ENCODE measurements at places on chromosomes 3 and 15.

DNA sequence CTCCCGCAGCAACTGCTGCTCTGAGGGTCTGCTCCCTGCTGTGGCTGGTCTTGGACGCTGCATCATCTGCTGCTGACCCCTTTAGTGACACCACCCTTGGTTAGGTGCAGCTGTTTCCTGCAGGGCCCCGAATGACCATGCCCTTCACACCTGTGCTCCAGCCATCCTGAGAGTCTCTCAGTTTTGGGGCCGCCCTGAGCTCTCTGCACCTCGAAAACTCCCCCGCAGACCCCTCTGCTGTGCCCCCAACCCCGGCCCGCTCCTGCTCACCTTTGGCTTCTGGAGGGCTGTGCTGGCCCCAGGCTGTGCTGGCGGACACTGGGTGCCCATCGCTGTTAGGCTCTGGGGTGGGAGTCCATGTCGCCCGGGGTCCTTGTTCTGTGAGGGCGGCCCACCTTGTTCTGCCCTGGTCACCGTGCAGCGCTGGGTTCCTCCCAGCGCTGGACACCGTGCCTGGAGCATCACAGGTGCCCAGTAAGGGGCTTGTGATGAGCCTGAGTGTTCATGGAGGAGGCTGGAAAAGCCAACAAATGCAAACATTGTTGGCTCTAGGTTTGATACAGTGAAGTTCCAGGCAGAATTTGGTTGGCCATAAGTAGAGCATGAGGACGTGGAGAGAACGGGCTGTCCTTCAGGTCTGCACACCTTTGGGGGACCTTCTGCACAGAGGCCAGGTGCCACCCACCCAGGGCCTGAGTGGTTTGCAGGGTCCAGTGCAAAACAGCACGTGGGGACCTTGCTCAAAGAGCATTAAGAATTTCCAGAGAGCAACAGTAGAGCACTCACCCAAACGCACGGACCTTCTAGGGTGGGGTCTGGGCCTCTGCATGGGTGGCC, 12.3 kb downstream of the ABTB1 start:
- no peak for DNase-seq

DNA sequence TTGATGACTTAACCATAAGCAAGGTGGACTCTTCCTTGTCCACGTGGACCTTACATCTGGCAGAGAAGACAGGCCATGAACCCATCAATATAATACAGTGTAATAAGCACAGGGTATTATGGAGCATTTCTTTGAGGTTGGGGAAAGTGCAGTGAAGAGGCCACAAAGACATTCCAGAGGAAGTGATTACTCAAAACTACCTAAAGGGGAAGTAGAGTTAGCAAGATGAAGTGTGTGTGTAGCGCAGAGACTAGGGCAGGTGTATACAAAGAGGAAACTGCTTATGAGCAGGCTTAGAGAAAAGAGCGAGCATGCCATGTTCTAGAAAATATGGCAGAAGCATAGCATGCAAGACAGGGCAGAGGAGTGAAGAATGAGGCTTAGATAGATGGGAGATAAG, 17.9 kb downstream of the CP start:
- DNase-seq = no peak

DNA sequence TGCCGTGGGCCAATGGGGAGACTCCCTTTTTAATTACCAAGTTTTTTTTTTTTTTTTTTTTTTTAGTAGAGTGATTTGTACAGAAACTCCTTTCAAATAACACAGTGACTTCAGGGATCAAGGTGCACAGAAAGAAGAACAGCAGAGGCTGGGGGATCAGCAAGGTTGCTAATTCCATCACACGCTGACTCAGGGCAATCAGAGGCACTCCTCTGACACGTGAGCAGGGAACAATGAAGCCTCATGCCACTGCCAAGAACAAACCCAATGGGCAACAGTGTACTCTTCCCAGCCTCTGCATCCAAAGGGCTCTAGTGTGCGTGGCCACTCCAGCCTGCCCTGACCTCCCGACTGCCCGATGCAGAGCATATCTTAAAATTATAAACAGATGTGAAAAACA, 186.7 kb upstream of the WNT5A start:
- DNase-seq = no peak

DNA sequence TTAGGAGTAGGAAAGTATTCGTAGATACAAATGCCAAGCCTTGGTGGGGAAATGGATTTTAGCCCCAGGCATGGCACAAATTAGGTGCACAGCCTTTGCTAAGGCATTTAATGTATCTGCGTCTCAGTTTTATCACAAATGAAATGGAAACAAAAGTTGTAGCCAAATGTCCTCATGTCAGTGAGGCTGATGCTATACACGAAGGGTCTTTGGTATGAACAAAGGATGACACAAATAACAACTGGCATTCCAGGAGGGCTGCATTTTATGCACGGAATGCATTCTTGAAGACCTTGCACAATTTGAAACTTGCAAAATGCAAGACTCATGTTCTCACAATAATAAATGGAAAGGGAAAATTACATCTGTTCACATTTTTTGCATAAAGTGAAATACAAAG, 181.9 kb downstream of the SV2B start:
- no peak for DNase-seq

DNA sequence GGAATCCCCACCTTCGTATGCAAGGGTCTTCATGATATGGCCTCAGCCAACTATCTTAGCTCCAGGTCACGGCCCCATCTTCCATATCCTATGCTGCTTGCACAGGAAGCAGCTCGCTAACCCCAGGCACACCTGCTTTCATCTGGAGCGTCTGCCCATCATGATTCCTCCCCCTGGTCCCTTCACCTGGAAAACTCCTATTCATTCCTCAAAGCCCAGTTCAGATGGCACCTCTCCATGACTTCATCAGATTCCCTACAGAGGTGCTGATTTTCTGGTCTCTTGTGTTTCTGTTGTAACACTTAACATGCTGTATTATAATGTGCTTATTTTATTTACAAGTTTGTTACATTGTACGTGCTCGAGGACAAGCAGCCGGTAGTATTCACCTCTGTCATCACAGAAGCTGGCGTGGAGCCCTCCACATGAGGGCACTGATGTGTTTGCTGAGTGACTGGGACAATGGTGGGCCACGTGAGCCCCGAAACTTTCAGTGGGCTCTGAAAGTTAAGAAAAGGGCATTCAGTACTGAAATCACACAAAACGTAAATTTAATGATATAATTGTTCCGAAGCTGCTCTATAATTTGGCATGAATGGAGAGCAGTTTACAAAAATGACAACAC, 16.2 kb downstream of the MUC20 start:
- DNase-seq = no peak

Data from stimulated activated naive CD8-positive, alpha-beta T cell treated with anti-CD3 and anti-CD28 coated beads, Interleukin-15, Interleukin-2, amounts not matched to agents 100 U/mL and 50 U/mL, for 24 hours (primary cell).